Substantia nigra (tissue), 51 donors: ENCODE measurements at places on chromosomes 5 and 9.

GRCh38 chr9:38281917-38282316 lies 110.6 kb upstream of the ALDH1B1 start:
- no peak for DNase-seq

DNA sequence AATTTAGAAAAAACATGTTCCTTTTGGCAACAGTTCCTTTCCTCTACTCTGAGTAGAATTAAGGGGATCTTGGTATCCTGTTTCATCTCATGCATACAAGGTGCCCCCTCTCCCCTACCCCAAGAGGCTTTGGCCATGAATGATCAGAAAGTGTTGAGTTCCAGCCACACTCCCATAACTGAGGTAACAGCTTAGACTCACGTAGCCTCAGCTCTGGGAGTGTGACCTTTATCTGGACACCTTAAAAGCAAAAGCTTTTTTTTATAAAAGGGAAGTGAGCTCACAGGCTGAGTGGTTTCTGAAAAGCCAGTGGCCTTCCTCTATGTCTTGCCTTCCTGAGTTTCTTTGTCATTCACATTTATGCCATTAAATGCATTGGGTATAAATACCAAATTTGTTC lies 900 bp upstream of the HAVCR2 start:
- no peak for DNase-seq

GRCh38 chr5:145586661-145587307 lies 248.4 kb downstream of the PRELID2 start:
- no peak for DNase-seq

DNA sequence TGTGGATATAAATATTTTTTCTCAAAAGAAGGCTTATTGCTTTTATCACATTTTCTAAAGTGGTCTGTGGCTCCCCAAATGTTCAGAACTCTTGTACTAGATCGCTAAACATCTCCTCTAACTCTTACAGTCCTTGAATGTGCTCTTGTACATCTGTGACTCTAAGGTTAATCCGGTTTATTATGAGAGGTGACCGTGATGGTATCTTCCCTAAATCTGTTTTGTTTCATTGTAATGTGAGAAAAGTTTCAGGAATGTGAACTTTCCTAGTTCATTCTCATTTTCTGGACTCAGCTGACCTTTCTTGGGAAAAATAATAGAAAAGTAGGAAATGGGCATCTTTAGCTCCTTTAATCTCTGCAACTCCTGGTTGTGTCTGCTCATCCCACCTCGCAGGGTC lies 94.5 kb upstream of the CD180 start:
- DNase-seq, result no peak
